ENCODE measurements at places on chromosomes 16 and 17. TPM values are rescaled to one million over a fixed set of nuclear protein-coding genes. Genes with fewer than 3 reads are reported as not detected.

DNA sequence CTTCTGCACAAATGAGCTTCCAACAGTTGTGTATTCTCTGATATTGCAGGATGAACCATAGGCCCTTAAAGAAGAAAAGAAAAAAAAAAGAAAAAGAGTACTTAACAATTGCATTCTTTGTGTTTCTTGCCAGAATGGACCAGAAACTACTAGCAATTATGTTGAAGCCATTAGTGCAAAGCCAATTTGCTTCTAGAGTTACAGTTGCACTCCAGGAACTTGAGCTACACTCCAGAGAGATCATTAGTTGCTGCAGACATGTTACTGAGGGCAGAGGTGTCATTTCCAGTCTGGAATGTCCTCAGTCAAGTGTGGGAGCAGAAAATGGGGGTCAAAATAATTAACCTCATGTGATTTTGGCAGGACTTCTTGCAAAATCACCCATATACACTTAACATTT is 85.6 kb upstream of the CCL2 start:
- DNase-seq = no peak

DNA sequence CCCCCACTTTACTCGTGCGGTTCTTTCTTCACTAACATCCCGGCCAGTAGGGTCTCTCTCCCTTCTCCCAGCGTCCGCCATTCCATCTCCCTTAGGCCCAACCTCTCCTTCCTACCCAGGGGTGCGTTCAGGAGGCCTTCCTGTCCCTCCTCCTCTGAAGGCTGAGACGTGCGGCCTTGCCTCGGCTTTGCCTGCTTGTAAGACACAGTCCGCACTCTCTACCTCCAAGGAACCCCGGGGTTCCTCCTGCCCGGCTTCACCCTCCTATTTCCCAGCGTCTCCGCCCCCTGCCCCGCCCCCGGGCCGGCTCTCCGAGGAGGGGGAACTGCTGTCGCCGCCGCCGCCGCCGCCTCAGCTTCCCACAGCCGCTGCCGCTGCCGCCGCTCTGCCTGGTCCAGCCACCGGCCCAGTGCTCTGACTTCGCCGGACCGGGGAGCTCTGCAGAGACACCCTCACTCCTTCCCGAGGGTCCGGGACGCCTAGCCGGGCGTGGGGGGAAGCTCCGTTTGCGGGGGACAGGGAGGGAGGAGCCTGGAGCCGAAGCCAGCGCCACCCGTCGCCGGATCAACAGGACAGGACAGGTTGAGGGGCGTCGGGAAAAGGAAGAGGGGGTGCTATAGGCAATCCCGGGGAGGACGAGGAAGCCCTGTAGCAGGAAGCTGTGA is 1.2 kb upstream of the FGF11 start:
- peak; percentile 72 for DNase-seq

- no peak for DNase-seq
These were observed 22.3 kb downstream of the ERN1 start for GRCh38 chr17:64107500-64108236.

DNA sequence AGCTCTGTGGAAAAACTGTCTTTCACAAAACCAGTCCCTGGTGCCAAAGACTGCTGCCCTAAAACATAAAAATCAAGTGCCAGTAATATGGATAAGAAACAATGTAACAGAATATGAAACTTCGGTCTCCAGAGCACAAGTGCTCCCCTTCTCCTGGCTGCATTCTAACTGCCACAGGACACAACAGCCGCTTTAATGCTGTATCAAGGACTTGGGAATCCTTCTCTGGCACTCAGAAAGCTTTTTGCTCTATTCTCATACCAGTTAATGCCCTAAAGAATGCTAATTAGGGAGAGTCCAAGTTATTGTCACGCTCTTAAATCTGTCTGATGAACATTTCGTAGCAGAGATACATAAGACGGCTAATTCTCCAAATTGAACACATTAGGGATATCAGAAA is 90.9 kb downstream of the PARN start:
- peak; percentile 81 for DNase-seq

GRCh38 chr17:7223375-7223774 is 3.6 kb downstream of the ACADVL start:
- no peak for DNase-seq

- DNase-seq = peak; percentile 90
These were observed 6.3 kb downstream of the BCAR1 start for GRCh38 chr16:75244844-75245758.

GRCh38 chr16:81818568-81818896 is 39.4 kb downstream of the PLCG2 start:
- DNase-seq = no peak

DNA sequence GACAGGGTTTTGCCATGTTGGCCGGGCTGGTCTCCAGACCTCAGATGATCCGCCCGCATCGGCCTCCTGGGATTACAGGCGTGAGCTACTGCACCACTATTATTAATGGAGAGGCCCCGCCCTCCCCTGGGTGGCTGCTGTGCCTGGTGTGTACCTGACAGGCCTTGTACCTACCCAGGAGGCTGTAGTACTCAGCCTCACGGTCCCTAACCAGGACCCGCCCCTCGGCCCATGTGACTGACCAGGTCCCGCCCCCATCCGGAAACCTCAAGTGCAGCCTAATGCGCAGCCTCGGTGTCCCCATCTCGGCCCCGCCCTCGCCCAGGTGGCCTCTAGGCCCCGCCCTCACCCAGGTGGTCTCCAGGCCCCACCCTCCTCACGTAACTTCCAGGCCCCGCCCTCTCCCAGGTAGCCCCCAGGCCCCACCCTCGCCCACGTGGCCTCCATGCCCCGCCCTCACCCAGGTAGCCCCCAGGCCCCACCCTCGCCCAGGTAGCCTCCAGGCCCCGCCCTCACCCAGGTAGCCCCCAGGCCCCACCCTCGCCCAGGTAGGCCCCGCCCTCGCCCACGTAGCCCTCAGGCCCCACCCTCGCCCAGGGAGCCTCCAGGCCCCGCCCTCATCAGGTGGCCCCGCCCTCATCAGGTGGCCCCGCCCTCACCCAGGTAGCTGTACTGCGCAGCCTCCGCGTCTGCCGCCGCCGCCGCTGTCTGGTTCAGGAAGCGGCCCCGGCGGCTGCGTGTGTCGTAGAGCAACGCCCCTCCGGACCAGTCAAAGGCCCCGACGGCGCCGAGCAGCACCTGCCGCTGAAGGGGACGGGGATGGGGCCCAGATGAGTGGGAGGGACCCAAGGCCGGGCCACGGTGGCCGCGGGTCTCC is 31.0 kb downstream of the HASPIN start:
- DNase-seq = peak; percentile 82

GRCh38 chr16:27270349-27270748 is 1.8 kb upstream of the NSMCE1 start:
- no peak for DNase-seq

DNA sequence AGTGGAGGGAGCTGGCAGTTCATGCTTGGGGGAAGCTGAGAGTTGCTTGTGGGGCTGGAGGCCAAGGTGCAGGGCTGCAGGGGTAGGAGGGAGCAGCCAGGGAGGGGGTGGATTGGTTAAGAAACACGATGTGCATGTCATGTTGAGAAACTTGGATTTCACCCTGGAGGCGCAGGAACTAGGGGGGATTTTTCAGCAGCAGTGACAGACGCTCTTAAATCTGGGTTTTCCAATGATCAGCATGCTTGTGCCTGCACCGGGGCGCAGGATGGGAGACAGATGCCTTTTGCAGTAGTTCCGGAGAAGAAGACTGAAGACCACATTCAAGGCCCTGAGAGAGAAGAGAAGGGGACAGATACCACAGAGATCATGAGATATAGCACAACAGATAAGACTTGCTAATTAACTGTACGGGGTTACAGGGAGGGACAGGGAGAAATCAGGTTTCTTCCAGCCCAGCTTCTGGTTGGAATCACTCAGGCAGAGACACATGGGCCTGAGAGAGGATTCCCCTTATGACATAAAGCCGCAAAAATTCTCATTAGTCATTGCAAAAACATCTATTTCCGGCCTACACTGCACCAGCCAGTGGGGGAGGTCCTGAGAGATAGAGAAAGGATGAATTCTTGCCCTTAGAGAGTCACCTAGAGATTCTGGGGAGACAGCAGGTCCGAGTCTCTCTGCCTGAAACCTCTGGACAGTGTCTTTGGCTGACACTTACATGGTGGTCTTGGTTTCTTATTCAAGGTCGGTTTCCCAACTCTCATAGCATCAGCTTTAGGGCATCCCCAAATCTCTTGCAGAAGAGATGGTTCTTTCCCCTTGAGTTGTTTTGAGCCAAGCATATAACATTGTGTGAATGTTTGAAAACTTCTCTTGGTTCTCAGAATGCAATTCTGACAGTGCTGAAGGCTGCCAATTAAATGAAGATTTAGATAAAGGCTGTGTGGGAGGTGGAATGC is 27.1 kb downstream of the CDH13 start:
- DNase-seq = no peak

- DNase-seq = no peak
These were observed 1.0 kb upstream of the MGRN1 start for GRCh38 chr16:4623593-4623992.

DNA sequence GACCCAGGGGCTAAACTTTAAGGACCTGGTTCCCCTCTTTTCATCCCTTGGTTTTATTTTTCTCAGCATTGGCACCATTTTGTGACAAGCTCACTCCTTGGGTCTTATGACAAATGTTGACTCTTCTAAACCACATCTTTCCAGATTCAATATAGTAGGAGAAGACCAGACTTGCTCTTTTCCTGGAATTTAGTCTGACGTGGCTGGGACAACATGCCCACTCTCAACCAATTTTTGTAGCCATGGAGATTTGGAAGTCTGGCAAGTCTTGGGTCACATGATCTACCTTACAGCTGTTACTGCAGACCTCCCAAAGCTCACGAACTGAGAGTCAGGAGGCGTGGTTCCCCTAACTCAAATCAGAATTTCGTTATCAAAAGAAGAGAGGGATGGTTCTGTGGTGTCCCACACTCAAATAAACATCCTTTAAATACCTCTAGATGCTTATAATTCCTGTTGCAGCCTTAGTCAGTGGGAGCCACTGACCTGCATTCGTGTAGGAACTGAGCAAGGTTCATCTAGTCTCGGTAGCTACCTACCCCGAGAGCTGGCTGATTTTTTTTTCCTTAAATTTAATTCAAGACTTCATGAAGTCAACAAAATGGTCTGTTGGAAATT is 683.5 kb downstream of the MAF start:
- no peak for DNase-seq

Gene PERCC1
- total RNA-seq = 0.71 TPM

Gene CACNG5
- not detected for total RNA-seq

Gene OR4D1
- total RNA-seq = 0.39 TPM

Gene SMARCE1
- total RNA-seq = 80.3 TPM

Gene ATP2A1
- total RNA-seq = 17.3 TPM

Gene P2RX5
- 2.0 TPM for total RNA-seq

Gene CES3
- total RNA-seq = 4.5 TPM

Gene SLFN11
- total RNA-seq = 6.4 TPM

Gene ARHGDIG
- 6.6 TPM for total RNA-seq

Gene CRYM
- 63.4 TPM for total RNA-seq
